ENCODE measurements at places on chromosomes 7 and 10.

- DNase-seq = no peak
These were observed 101.2 kb downstream of the NRP1 start for GRCh38 chr10:33233221-33233620.

DNA sequence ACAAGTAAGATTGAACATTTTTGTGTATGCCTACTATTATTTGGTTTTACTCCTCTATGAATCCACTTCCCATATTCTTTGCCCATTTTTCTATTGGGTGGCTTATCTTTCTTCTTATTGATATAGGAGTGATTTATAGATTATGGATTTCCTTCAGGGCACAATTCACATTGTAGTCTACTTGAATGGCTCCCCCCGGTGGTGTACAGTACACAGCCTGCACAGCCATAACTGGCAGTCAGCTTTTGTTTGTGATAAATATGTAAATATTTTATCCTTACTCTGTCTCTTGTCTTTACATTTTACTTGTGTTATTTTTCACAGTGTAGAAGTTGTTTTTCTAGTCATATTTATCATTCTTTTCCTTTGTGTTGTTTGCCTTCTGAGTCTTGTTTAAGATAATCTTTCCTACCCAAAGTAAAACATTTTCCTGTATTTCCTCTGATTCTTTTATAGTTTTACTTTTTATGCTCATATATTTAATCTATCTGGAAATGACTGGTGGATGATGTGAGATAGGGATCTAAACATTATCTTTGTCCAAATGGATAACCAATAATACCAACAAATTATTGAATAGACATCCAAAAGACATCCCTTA, 23.9 kb upstream of the CALD1 start:
- no peak for DNase-seq

- peak; percentile 40 for DNase-seq
These were observed 57.5 kb upstream of the CHCHD3 start for GRCh38 chr7:133139350-133139749.

- DNase-seq = no peak
These were observed 165.2 kb downstream of the GNAT3 start for GRCh38 chr7:80346704-80347103.

DNA sequence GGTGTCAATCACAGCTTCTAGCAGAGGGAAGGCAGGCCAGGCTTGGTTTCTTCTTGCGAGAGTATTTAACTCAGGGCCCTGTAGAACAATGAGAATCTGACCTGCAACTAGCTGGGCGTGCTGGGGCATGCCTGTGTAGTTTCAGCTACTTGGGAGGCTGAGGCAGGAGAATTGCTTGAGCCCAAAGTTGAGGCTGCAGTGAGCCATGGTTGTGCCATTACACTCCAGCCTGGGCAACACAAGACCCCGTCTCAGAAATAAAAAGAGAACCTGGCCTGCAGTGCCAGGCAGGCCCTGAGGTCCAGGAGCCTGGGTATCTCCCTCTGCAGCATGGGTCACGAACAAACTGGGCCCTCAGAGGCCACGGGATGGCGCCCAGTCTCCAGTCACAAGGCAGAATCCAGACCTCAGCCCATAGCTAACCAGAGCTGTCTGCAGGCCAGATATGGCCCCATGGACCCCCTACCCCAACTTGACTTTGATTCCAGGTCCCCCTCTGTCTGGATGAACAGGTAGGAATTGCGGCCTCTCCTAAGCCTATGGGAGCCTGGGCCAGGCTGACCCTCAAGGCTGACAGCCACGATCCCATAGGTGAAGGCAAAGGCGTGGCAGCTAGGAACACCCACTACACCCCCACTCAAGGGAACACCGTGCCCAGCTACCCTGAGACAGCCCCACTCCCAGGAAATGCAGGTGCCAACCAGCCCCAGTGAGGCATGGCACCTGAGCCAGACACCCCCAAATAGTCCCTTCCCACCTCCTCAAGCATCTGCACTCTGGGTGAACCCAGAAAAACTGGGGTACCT, 102.7 kb upstream of the TNRC18 start:
- no peak for DNase-seq

GRCh38 chr7:156065400-156065799, 253.1 kb upstream of the SHH start:
- DNase-seq = no peak

DNA sequence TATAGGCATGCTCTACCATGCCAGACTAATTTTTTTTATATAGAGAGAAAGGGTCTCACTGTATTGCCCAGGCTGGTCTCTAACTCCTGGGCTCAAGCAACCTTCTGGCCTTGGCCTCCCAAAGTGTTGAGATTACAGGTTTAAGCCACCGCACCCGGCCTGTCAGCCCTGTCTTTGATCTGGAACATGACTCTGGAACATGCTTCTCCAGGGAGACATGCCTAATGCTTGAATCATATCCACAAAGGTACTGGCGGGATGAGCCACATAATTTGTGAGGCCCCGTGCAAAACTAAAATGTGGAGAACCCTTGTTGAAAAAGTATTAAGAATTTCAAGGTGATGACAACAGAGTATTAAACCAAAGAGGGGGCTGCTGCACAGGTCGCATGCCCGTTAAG, 282.8 kb downstream of the ARHGAP12 start:
- DNase-seq = no peak

DNA sequence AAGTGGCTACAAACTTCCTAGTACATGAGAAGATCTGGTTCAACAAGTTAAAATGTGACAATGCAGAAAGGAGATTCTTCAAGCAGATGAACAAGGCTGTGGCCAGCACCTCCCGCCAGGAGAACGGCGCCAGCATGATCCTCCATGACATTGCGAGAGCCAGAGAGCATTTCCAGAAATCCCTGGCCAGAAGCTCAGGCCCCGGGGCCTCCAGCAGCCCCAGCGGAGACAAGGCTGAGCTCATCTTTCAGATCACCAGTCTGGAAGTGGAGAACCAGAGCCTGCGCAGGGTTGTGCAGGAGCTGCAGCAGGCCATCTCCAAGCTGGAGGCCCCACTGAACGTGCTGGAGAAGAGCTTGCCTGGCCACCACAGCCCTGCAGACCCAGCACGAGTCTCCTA, 40.1 kb upstream of the ZNF273 start:
- no peak for DNase-seq

GRCh38 chr7:102455596-102455995, 9.1 kb downstream of the ALKBH4 start:
- no peak for DNase-seq

DNA sequence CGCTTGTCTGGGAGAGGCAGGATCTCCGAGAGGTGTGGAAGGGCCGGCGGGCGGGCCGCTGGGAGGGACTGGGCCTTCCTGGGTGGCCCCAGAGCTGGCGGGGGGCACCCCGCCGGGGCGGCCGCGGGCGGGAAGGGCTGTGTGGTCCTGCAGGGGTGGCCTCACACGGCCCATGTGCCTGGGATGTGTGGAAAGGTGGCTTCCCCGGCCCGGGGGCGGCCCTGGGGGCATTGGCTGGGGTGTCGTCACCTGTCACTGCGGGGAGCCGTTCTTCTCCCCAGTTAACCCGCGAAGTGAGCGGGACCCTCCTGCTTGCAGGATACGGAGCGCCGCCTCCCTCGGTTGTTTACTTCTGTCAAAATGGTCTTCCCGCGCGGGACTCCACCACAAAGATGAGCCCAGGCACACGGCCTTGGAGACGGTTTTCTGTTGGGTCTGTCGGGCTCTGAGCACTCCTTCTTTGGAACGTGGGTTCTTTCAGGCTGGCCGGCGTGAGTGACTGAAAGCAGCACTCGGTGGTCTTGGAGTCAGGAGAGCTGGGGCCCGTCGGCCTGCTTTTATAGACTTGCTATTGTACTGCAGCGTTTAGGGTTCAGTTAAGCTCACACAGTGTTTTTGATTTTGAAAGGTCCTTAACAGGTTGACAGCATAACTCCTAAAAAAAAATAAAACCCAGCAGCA, 700 bp downstream of the SMC3 start:
- DNase-seq = peak; percentile 23

DNA sequence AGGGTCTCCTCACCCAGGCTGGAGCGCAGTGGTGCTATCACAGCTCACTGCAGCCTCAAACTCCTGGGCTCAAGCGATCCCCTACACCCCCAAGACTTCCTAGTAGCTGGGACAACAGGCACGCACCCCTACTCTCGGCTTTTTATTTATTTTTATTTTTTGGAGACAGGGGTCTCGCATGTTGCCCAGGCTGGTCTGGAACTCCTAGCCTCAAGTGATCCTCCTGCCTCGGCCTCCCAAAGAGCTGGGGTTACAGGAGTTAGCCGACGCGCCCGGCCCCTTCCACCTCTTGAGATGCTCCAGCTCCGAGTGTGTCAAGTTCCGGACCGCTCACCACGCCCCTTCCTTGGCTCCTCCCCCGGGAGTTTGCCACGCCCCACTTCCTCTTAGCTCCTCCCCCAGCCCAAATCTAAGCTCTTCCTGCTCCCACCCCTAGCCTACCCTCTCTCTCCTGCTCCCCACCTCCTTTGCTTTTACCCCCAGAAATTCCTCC, 6.3 kb downstream of the NAT16 start:
- no peak for DNase-seq

GRCh38 chr10:31090894-31091607, 59.4 kb upstream of the ZNF438 start:
- DNase-seq = no peak

DNA sequence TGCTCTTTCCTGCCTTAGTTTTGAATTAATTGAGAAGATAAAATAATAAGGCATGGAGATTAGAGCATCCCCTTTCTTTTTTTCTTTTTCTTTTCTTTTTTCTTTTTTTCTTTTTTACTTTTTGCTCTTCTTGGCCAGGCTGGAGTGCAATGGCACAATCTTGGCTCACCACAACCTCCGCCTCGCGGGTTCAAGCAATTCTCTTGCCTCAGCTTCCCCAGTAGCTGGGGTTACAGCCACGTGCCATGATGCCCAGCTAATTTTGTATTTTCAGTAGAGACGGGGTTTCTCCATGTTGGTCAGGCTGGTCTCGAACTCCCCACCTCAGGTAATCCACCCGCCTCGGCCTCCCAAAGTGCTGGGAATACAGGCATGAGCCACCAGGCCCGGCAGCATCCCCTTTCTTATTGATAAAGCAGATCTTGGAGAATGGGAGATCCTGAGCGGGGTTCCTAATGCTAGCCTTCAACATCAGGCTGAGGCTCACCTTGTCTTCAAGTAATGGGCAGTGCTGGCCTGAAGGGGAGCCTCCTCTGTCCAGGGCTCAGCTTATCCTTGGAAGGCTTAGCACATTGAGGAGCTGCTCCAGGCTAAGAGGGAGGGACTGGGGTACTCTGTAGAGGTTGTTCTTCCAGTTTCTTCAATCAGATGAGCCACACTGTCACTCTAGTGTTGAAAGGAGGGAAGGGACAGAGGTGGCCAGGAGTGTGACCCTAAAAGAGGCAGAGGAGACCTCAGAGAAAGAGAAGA, 27.9 kb downstream of the GSTO2 start:
- no peak for DNase-seq

DNA sequence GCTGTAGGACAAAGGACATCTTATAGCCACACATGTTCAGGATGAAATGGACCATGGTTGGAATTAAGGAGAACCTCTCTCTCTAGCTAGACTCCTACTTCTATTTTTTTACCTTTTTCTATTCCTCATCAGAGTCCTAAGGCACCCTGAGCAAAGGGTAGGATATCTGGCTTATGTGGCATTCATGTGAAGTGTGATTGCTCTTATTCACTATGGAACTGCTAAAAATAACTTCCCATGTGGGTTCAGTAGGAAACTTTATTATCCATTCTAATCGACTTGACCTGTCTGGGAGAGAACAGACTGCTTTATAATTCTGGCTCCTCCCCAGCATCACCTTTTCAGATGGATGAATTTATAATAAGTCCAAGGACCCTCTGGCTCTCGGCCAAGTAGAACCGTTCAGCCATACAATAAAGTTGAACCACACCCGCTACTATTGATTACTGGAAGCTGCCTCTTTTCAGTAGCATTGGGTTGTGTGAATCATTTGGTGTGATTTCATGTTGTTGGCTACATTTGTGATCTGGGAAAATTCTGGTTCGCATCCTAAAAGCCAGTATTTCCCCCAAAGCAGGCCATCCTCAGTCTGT, 117.5 kb downstream of the NRF1 start:
- no peak for DNase-seq

DNA sequence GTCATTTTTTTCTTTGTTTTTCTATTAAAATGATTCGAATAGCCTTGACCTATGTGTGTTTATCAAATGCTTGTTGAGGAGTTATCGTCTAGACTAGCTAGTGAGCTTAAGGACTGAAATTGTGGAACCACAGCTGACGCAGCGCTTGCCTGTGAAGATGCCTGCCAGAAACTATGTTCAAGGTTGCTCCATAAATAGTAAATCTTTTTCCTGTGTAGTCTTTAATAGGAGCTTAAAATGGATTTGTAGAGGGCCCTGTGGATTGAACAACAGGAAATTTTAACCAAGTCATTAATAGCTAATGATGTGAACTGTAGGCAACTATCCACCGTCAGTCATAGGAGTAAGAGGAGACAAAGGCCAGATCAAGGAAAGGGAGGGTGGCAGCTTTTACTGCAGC, 145.1 kb downstream of the GNAI1 start:
- no peak for DNase-seq

DNA sequence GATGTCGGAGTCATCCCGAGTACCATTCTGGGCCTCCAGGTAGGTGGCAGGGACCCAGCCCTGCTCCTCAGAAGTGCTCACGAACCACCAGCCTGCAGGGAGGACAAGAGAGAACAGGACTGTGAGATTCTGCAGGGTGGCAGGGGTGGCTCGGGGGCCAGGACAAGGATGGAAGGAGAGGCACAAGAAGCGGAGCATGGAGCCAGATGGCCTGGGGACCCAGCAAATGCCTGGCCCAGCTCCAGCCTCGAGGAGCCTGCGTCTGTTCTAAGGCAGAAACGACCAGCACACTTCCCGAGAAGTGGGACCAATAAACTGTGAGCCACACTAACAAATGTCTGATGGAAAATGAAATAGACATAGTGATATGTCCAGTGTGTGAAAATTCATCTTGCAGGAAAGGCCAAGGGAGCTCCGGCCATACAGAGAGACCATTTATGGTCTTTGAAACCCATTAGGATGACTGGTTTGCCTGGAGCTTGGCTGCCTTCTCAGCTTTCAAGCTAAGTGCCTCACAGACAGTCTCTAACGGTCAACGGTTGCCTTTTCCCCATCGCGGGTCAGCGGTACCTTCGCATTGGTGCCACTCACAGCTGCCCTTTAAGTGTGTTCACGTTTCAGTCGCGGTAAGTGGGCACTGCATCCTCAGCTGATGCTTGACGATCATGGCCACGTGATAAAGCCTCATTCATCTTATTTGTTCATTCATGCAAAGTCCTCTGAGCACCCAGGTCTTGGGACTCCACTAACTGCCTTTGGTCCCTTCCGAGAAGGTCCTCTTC, 133.8 kb downstream of the NEURL1 start:
- DNase-seq = no peak

DNA sequence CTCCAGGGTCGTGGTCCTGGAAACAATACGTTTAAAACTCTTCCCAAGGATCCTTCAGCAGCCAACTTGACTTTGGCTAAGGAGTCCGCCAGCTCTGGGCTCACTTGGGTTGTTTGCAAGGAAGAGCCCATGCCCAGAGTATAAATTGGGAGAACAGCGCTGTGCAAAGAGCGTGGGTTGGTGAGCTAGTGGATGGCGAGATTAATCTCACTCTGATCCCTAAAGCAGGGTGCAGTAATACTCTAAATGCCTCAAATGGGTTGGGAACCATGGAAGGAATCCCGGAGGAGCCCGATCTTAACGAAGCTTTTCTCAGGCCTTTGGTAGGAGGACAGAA, 495 bp upstream of the SDHAF3 start:
- DNase-seq = no peak

- DNase-seq = no peak
These were observed 171.1 kb upstream of the TBX20 start for GRCh38 chr7:35424869-35425495.

GRCh38 chr10:48800007-48800675, 115.5 kb downstream of the WDFY4 start:
- DNase-seq = no peak

Data from right renal cortex interstitium (tissue), 3 donors.